ENCODE measurements at places on chromosomes 6 and 20.

DNA sequence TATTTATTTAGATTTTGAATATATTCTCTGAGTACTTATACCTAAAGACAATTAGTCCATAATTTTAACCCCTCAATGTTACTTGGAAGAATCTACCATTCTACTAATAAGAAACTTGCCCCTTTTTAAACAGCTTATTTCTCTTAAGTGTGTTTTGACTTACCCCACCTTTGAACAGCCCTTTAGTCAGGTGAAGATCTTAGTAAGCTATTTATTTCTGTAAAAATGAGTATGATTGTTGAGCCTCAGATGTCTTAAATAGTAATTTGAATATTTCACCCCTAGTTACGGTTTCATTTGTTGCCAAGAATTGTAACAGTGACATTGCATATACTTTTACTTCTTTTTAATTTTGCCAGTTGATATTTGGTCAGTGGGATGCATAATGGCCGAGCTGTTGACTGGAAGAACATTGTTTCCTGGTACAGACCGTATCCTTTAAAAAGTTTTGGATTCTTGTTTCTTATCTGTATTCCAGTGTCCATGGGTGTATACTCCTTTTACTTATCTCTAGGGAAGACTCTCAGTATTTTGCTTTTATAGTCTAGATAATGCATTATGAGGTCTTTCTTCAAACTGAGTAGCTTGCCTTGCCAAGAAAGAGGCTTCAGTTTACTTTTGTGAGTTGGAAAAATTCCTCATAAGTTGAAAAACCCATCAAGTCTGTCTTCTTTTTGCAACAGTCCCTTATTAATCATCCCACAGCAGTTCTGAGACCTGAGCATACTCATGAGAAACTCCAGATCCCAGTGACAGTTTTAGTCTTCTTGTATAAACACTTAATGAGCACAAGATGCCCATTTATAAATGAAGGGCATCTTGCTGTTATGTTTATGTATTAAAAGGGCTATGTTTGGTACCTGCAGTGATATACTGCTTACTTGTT, 48.8 kb downstream of the MAPK14 start:
- no peak for DNase-seq

DNA sequence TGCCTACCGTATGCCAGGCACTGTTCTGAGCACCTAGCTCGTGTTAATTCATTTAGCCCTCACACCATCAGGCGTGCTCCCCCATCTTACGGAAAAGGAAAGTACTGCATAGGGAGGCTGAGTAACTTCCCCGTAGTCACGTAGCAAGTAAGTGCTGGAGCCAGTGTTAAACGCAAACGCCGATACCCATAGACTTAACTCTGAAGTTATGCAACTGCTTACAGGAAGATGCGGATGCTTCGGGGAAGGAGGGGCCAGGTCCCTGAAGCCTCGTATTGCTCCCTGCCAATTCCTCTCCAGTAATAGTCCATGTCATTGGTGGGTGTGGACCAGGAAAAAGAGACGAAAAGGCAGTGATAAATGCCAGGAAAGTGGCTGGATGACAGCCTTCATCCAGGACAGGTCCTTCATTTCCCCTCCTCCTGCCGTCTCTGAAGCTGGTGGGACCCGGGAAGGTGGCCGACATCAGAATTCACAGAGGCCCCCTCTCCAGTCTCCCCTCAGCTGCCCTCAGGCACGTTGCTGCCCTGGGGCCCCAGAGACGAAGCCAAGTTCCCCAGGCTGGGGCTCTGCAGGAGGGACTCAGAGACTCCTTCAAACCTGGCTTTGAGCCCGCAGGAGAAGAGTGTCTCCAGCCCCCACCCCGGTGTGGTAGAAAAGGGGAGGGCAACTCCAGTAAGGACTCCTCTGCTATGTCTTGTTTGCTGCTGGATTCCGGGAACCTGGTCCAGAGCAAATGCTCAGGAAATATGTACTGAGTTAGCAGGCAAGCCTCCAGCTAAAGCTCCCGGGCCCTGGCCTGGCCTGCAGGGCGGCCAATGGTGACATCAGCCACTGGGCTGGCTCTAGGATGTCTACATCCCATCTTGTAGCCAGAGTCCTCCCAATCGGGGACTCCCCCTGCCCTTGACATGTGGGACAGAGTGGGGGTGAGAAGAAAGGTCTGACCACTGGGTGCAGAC, 37.8 kb downstream of the RAB44 start:
- DNase-seq = no peak

GRCh38 chr20:15310361-15310760, 972.9 kb upstream of the FLRT3 start:
- DNase-seq = no peak

DNA sequence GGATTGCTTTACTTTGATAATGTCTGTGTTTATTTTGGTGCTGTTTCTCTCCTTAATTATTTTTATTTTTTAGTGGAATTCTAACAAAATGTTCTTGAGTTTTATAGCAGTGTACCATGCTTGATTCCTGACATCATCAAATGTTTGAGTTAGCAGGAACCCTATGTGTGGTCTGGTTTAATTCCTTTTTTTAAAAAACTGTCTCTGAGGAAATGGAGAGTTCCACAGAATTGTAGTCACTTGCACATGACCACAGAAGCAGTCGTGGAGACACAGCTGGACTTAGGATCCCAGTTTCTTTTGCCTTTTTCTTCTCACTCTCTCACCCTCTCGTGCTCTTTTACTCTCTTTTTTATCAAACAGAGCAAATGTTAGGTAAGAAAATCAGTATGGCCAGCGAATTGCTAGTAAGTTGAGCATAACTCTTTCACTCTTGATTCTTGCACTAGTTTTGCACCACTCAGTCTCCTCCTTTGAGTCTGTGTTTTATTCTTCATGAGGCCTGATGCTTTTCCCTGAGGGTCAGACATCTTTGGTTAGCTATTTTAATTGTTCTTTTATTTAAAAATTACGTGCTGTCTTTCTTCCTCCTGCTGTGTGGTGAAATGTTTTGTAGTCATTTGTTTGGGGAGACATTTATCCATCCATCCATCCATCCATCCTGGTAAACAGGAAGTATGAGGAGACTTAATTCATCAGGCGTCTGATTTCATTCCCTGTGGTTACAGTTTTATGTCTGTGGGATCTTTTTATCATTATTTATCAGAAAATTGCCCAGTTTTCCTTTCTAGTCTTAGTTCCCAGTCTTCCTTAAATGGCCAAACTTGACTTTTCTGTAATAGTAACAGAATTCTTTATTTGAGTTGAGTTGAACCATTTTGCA, 83.0 kb downstream of the SCAF8 start:
- no peak for DNase-seq

Measured in RKO (cell line).